AG10803 (cell line): ENCODE measurements at places on chromosomes 12 and 14.

- DNase-seq: peak; percentile 22
Measured at GRCh38 chr12:46303039-46303666, 34.3 kb upstream of the SLC38A1 start.

DNA sequence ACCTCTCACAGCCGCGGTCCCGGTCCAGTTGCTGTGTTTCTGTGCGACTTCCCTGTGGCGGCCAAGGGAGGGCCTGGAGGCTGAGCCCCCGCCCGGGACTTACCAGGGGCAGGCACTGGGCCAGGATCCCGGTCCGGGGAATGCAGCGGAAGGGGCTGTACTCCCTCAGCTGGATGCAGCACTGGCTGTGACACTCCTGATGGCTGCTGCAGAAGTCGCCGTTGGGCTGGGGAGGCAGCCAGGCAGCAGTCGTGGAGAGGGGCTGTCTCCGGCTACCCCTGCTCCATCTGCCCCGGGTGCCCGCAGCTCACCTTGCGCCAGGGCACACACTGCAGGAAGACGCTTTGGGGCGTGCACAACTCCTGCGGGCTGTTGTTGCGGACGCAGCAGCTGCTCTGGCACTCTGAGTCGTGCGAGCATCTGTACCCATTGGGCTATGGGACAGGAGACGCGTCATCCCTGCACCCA lies 6.2 kb downstream of the LRCOL1 start:
- no peak for DNase-seq

- DNase-seq: no peak
Measured at GRCh38 chr12:84732828-84733340, 179.7 kb downstream of the SLC6A15 start.

GRCh38 chr14:60204104-60204842 lies 39.1 kb upstream of the DHRS7 start:
- DNase-seq: no peak

- DNase-seq: no peak
Measured at GRCh38 chr14:97061198-97061597, 264.0 kb downstream of the VRK1 start.

GRCh38 chr12:122917507-122918121 lies 21.7 kb upstream of the VPS37B start:
- peak; percentile 79 for DNase-seq

GRCh38 chr14:88941414-88941813 lies 117.0 kb downstream of the TTC8 start:
- no peak for DNase-seq

GRCh38 chr12:55822228-55822627 lies 4.4 kb downstream of the ORMDL2 start:
- DNase-seq: no peak

DNA sequence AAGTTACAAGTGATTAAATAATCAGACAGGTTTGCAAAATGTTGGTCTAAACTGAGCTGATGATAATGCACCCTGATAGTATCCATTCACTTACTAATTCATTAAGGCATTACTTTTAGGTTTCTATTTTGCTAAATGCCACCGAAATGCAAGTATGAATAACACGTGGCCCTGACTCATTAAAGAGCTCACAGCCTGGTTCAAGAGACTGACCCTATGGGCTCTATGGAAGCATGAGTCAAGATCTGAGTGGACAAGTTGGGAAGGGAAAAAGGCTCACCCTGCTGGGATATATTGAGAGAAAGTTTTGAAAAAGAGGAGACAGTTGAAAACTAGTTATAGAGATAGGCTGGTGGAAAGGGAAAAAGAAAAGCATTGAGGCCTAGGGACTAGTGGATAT lies 14.8 kb upstream of the LRRC9 start:
- no peak for DNase-seq

- peak; percentile 41 for DNase-seq
Measured at GRCh38 chr12:3885277-3886094, 12.3 kb upstream of the PARP11 start.

GRCh38 chr12:124389138-124389724 lies 94.3 kb downstream of the RFLNA start:
- peak; percentile 89 for DNase-seq

DNA sequence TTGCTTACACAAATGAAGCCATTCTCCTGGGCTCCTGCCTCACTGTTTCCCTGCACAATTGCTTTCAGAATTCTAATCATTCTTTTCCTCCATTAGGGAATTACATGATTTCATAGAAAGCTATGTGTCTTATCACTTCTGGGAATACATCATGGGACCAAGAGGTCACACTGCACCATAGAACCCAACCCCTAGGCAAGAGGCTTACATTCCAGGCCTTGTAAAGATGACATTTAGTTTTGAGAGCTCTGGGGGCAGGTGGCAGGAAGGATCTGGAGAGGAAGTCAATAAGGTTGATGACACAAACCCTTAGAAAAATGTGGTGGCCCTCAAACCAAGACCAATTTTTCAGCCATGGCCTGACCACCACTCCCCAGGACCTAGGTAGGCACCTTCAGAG lies 57.1 kb downstream of the NUAK1 start:
- peak; percentile 75 for DNase-seq

DNA sequence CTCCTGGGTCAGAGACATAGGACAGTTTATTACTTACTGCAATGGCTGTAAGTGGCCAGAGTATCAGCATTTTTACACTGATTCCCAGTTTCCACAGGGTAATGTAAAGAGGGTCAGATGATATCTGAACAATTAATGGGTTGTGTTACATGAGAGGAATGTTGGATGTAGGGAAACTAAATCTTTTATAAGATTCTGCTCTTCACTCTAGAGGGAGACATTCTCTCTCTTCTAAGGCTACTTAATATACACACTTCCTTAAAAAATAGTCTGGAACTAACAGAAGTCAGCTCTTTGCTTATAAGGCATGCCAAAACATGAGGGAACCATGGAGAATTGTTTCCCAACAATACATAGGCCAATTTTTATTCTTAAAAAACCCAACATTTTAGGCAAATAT lies 389.8 kb downstream of the ETNK1 start:
- no peak for DNase-seq

DNA sequence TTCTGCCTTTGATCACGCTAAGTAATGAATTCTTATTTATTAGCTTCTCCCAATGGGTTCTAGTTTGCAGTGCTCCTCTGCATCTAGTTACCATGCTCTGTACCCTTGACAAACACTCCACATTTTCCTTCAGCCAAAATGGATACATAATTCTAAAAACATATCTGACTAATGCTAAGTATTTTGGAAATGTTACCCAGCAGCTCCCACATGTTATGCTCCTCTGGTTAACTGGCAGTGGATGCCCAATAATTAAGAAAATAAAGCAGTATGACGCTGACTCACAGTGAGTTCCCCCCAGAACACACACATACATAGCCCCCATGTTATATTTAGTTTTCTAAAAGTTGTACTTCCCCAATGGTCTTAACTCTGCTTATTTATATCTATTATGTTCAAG lies 74.6 kb downstream of the STXBP6 start:
- no peak for DNase-seq

- no peak for DNase-seq
Measured at GRCh38 chr12:41014643-41015020, 173.5 kb upstream of the PDZRN4 start.

DNA sequence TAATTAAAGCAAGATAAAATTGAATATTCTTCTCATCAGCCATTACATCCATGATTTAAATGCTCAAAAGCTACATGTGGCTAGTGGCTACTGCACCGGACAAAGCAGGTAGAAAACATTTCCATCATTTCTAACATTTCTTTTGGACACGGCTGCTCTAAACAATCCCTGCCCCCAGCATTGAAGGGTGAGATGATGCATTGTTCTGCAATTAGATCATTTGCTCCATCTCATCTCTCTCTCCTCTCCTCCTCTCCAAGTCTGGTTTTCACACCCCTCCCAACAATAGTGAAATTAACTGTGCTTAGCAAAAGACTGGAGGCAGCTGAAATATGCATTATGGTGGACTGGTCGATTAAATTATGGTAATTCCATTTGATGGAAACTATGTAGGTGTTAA lies 288.5 kb downstream of the KSR2 start:
- DNase-seq: peak; percentile 71

GRCh38 chr14:65496178-65496993 lies 83.9 kb downstream of the FUT8 start:
- DNase-seq: peak; percentile 61

DNA sequence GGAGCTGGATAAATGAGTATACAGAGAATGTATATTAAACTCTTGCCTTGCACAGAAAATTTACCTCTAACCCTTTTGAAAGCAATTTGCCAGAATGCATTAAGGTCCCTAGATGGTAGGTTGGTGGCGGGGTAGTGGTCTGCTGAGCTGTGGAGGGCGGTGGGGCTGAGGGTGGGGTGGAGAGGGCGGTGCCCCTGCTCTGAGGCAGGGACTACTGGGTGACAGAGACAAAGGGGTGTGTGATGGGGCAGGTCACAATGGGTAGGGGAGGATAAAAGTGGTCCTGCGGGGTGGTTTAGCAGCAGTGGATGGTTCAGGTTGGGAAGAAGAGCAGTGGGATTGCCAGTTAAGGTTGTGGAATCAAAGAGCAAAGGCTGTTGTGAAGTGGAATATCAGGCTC lies at the start of gene GARIN6:
TSS of gene GARIN6 (plus strand) at position 301 of the 400 bp plus-strand sequence. CDS start 422 bp downstream, outside the sequence.
- no peak for DNase-seq

DNA sequence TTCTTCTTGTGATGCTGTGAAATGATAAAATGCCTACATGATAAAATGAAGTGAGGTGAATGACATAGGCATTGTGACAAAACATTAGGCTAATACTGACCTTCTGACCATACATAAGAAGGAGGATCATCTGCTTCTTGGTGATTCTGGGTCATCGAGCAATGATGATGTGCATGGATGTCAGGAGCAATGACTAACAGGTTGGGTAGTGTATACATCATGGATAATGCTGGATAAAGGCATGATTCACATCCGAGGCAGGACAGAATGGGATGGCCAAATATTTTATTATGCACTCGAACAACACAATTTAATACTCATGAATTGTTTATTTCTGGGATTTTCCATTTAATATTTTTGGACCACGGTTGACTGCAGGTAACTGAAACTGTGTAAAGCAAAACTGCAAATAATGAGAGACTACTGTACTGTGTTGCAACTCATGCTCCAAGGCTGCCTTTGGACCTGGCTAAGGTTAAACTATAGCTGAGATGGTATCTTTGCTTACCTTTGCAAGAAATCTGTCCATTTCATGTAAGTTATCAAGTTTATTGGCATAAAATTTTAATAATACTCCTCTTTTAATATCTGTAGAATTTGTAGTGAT lies 7.6 kb upstream of the SLC25A21 start:
- DNase-seq: no peak

GRCh38 chr14:102831163-102831804 lies 54.0 kb downstream of the TRAF3 start:
- no peak for DNase-seq

GRCh38 chr12:121110211-121110940 lies 22.3 kb upstream of the P2RX7 start:
- peak; percentile 78 for DNase-seq

DNA sequence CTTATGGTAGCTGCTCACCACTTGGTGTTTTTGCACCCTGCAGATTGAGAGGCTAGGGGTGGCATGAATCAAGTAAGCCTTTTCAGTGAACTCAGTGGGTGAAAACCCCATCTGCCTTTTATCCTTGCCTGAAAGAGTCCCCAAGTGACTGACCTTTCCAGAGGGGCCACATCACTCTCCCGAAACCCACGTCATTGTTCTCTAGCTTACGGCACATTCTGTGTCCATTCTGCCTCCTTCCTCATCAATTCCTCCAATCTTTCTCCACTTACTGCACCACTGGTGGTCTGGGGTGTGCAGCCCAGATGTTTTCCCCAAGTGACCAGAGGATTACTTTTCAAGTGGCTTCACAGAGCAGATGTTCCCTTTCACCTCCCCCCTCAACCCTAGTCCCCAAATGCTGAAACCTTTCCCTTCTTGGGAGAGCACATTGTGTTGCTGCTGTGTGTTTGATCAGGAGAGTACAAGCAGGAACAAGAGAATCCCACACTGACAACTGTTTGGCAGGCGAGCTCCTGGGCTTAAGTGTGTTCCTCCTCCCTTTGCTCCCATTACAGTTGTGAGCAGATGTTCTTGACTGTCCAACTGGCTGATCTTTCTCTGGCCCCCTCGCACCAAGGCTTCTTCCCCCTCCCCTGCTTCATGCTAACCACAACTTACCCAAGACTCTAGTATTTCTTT lies 138.0 kb upstream of the IGF1 start:
- DNase-seq: no peak

DNA sequence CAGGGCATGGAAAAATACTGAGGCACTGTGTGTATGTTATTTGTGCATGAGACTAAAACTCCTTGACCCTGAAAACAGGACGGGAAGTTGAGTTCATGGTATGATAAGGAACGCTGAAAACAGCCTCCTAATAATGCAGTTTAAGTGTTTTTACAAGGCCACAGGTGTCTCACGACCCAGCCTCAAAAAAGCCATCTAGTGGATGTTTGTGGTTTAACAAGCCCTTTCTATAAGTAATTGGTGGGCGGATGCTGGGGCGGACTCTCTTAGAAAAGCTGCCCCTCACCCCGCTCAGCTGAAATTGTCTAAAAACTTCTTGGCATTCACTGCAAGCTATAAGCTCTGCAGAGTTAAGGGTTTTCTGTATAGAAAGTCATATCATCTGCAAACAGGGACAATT lies 184.5 kb downstream of the NUBPL start:
- no peak for DNase-seq

DNA sequence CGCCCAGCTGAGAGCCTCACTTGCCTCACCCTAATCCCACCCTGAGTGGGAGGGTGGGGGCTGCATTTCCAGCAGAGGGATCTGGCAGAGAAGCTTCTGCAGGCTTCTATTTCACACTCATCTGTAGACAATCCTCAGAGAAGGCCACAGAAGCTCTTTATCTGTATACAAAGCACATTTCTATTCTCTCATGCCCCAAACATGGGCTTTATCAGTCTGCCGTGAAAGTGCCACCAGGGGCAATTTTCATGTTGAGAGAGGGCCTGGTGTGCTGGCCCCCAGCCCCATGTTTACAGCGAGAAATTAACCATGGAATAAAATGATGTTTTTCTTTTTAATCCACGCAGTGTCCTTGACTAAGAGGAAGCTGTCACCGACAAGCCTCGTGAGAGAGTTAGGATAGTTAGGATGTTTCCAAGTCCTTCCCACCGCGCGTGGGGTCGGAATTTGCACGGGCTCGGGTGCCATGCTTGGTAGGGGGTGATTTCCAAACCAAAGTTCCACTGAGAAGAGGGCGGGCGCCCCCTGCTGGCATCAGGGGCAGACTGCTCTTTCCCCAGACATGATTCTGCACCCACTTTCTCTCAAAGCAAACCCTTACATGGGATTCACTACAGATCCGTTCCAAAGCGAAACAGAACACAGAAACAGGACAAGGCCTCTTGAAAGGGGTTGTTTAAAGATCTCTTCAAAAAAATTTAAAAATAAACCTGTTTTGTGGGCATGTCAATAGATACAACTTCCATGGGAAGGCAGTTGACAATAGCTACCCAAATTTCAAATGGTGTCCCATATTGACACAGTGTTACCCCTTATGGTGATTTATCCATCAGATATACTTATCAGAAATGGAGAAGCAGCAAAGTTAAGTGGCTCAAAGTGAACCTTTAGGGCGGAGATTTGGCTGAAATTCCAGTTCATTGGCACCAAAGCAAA lies 19.4 kb downstream of the BDKRB1 start:
- peak; percentile 79 for DNase-seq

DNA sequence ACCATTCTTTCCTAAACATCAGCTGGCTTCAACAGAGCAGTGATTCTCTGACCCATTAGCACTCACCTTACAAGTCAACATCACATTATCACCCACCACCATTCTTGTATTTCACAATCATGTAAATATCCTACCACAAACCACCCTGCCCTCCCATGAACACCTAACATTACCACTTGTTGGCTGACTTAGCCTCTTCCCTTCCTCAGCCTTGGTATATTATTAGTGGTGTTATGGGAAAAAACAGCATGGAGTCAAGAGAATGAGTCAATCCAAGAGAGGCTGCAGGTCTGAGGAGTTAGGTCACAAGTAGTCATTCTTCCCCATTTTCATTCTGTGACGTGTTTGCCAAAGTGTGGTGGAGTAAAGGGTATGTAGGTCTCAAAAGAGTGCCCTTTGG lies 22.3 kb upstream of the MGP start:
- DNase-seq: no peak
